ENCODE measurements at places on chromosomes 7 and 10.
A peak's percentile ranks its signal among the peaks of the same experiment; 100 is the strongest.

- DNase-seq: no peak
These were observed 60.9 kb downstream of the MAD1L1 start for GRCh38 chr7:2171855-2172254.

DNA sequence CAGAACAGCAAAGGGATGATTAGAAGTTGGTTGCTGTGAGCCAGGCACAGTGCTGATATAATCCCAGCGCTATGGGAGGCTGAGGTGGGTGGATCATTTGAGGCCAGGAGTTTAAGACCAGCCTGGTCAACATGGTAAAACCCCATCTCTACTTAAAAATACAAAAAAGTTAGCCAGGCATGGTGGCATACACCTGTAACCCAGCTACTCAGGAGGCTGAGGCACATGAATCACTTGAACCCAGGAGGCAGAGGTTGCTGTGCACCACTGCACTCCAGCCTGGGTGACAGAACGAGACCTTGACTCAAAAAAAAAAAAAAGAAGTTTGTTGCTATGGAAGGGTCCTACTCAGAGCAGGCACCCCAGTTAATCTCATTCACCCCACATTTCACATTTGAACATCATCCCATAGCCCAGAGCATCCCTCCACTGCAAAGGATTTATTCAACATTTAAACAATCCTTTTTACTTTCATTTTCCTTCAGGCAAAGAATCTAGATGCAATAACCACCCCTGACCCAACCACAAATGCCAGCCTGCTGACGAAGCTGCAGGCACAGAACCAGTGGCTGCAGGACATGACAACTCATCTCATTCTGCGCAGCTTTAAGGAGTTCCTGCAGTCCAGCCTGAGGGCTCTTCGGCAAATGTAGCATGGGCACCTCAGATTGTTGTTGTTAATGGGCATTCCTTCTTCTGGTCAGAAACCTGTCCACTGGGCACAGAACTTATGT lies 4.1 kb downstream of the IL6 start:
- DNase-seq: no peak

DNA sequence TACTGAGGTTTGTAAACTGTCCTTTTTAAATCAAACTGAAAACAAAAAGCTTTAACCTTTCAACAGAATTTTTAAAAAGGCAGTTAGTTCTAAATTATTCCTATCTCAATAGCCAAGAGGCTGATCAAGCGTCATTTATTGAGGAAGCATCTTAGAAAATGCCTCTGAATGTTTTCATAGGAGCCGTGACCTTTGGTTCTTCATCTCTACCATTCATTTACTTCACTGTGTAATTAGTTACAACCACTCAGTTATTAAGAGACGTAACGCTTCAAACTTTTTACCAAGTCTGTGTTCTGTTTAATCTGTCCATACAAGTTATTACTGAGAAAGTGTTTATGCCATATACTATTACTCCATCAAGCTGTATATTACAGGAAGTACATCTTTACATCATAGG lies 107.4 kb upstream of the KMT2E start:
- DNase-seq: no peak

- DNase-seq: peak; percentile 13
These were observed 34.3 kb upstream of the PHF14 start for GRCh38 chr7:10939237-10939910.

DNA sequence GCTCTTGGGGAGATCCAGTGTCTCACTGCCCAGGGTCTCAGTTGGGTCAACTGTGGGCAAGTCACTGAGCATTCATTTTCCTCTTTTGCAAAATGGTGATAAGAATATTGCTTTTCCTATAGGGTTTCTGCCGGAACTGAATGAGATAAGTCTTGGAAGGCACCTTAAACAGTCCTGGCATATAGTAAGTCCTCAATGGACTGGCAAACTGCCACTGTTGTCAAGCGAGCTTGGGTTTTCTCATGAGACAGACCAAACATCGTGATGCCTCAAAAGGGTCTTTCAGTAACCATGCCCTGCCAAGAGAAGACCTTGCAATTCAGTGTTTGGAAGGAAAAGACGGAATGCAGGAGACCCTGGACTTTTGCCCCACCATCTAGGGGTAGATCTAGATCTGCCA lies 251.5 kb downstream of the WDR11 start:
- DNase-seq: no peak

DNA sequence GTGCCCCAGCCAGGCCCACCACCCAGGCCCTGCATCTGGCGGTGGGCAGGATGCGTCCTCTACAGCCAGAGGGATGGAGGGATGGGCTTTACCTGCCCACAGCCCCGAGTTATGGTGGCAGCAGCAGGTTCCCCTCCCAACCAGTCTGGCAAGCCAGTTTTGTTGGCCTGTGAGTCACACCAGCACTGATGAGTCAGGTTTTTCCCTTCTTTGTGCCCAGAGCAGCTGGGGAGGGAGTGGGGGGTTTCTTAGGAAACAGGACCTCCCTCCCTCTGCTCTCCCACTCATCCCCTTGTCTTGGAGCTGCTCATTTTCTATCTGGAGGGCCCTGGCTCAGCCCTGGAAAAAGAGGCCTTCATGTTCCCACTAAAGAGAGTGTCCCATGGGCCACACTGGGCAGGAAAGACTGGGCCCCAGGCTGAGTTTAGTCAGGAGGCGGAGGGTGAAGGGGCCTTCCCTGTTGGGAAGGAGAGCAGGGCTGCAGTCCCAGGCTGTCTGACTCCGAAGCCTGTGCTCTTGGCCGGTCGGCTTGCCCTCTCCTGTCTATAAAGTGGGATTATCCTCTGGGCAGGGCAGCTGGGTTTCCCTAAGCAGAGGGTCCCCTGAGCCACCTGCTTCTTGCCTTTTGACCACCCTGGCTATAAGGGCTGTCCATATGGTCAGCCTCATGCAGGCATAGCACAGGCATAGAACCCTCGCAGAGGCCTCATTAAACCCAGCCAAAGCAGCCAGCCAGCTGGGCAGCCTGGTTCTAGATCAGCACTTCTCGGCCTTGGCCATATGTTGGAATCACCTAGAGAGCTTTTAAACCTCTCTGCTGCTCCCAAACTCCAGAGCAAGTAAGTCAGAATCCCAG lies 30.2 kb upstream of the ANKRD2 start:
- DNase-seq: no peak

GRCh38 chr10:24952143-24952706 lies at the start of gene PRTFDC1:
TSS of gene PRTFDC1 (minus strand) at chr10:24952606. CDS start at chr10:24952575, 31 bp downstream.
- DNase-seq: peak; percentile 25

- no peak for DNase-seq
These were observed 35.3 kb upstream of the STARD3NL start for GRCh38 chr7:38142736-38143135.

DNA sequence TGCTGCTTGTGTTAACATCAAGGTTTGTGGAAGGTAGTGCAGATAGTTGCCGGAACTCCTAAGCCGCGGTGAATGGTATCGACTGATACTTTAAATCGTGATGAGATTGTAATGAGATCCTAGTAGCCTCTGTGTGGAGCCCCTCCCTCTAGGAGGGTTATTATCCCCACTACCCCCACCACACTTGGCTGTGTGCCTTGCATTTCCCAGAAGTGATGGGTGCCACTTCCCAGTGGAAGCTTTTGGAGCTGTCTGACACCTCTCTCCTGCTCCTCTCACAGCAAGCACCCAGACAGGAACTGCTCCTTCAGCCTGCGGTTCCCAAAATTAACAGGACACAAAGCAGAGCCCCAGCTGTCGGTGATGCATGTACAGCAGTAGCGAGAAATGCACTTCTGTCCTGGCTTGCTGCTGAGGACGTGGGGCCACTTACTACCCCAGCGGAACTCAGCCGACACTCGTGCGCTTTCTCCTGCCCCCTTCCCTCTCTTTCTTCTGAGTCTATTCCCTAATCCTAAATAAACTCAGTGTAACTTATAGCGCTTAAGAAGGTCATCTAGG lies 52.5 kb downstream of the PRKAG2 start:
- no peak for DNase-seq

- no peak for DNase-seq
These were observed 42.0 kb downstream of the PRR15 start for GRCh38 chr7:29605671-29606070.

DNA sequence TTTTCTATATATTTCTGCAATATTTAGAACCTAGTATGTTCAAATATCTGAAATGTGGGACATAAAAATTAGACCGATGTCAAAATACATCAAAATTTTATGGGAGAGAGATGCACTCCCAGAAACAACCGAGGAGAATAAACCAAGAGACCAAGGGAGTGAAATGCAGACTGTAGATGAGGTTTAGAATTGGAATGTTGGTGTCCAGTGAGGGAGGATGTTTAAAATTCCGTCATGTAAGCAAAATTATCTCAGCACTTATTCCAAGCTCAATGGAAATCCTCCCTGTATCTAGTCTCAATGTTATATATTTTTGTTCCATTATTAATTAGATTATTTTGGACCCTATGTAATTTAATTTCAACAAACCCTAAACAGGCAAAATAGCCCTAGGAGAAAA lies 61.9 kb upstream of the MAGI2 start:
- DNase-seq: no peak

DNA sequence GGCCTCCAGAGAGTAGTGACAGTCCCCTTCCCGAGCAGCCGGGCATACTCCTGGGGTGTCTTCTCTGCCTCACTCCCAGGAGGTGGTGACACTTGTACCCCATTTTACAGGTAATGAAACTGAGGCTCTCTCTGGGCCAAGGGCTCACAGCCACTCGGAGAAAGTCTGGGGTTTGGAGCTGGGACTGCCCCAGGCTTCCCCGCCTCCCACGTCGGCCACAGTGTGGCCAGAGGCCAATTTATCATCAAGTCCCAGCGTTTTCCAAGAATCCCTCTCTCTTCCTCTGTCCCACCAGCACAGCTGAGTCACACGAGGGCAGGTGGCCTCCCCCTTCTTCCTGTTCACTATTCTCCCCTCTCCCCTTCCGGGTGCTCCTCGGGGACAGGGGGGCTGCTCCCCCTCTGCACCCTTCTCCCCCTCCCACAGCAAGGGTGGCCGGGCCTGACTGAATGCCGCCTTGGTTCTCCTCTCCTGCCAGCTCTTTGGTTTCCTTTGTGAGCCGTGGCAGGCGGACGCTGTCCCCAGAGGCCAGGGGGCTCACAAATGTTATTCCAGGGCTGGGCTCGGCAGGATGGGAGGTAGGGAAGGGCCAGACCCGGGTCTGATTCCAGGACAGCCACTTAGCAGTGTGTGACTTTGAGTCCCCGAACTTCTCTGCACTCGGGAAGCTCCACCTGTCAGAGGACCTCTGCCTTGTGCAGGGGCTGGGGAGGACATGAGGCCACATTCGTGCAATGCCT lies 17.7 kb downstream of the CLIP2 start:
- no peak for DNase-seq

- no peak for DNase-seq
These were observed 14.0 kb downstream of the MKLN1 start for GRCh38 chr7:131341690-131342089.

DNA sequence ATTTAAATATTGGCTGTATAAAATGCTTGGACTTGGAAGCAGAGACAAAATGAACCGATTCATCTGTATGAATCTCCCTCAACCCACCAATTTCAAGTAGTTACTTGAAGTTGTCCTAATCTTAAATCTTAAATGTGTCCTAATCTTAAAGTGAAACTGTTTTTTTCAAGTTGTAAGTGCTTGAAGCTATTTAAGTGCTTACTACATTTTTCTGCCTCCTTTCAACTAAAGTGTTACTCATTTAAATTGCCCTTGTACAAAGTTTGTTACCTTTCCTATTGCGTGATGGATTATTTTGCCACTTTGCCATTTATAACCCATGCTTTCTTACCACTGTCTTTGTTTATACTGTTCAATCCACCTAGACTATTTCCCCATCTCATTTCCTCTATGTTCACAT lies 2.8 kb downstream of the BCAP29 start:
- DNase-seq: no peak

DNA sequence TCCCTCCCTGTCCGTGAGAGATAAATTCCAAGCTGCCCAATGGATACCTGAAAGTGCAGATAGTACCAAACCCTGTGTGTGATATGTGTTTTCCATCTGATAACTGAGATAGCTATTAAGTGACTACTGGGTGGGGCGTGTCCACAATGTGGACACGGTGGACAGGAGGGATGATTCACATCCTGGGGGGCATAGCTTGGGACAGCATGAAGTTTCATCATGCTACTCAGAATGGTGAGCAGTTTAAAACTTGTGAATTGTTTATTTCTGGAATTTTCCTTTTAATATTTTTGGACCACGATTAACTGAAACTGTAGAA lies 158.6 kb downstream of the CREB5 start:
- DNase-seq: no peak

DNA sequence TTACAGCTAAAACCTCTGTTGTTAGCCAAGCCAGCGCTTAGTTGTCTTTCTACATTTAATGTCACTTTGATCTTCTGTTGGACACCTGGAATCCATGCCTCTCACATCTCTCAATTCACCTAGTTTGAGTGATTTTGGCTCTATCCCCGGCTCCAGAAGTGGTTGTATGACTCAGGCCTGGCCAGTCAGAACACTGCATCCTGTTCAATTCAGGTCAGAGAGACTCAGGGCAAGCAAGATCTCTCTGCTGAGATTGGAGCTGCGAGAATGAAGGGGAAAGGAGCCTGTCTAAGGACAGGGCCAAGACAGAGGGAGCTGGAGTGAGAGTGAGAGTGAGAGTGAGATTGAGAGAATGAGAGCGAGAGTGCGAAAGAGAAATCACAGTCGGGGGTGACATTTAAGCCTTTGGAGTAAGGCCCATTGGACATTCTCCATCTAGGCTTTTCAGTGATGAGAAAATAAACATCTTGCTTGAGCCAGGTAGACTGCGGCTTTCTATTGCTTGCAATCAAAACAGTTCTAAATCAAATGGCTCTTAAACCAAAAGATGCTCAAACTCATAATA lies 83.3 kb upstream of the DYNC1I1 start:
- DNase-seq: no peak

DNA sequence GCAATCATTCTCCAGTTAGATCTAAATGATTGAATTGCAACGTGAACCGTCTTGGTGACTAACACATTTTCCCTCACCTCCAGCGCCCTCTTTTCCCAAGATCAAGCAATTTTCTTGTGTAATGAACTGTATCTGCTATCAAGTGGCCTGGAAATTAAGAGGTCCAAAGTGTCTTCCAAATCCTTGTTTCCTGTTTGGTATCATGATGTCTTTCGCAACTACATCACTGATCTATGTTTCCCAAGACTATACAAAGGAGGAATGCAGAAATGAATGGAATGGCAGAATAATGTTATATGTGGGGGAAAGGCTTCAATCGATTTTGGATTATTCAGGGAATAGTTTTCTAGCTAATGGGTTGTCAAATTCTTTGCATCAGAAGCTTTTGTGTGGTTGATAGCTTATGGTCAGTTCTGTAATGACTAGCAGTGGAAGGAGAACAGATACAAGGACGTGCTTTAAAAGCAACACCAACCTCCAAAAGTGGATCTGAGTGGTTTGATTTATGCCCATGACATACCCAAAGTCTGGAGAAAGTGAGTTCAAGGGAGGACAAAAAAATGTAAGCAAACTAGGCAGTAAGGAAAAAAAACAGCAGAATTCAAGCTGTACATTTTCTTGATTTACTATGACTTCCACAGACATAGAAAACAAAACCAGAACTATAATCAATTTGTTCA lies 14.6 kb upstream of the ZEB1 start:
- DNase-seq: no peak

GRCh38 chr7:5382281-5382892 lies 41.2 kb downstream of the TNRC18 start:
- DNase-seq: no peak

Measured in germinal center (tissue), 1 donor.